ENCODE measurements at places on chromosomes 5 and 9. TPM values are rescaled to one million over a fixed set of nuclear protein-coding genes. Genes with fewer than 3 reads are reported as not detected.

The SPATA31C1 gene
- total RNA-seq: not detected

The MLANA gene
- not detected for total RNA-seq

The SLC22A4 gene
- total RNA-seq: 0.78 TPM

- DNase-seq: no peak
Observed at GRCh38 chr5:175201393-175201792, 242.6 kb downstream of the DRD1 start.

DNA sequence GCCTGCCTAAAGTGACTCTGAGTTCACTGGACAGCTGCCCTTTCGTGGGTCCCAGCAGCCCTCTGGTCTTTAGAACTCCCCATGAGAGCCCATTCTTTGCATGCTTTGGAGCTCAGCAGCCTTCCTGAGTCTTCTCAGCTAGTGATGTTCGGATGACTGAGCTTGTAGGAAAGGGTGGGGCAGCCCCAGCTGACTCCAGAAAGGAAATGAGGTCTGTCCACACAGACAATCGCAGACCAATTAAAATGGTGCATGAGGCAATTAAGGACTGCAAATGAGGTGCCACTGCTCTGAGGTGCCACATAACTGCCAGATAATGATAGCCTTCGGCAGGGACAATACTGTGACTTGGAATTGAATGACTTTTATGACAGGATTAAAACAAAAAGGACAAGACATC lies 25.4 kb upstream of the TOMM5 start:
- DNase-seq: no peak

GRCh38 chr5:34708777-34709176 lies 52.6 kb downstream of the RAI14 start:
- no peak for DNase-seq

DNA sequence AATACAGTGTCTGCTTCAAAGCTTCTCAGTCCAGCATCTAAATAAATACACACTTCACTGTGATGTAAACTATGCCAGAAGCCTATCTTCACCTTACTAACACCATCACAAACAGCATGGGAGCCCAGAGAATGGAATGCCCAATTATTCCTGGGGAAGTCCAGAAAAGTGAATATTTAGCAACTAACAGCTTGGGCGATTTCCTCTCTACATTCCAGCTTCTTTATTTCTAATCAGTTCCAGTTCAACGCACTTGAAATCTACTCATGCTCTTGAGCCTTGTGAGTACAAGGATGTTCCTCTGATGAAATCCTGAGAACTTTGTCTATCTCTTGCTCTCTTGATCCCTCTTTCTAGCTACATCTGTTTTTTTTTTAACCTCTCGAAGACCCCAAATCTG lies 100.4 kb upstream of the C9orf72 start:
- DNase-seq: no peak

DNA sequence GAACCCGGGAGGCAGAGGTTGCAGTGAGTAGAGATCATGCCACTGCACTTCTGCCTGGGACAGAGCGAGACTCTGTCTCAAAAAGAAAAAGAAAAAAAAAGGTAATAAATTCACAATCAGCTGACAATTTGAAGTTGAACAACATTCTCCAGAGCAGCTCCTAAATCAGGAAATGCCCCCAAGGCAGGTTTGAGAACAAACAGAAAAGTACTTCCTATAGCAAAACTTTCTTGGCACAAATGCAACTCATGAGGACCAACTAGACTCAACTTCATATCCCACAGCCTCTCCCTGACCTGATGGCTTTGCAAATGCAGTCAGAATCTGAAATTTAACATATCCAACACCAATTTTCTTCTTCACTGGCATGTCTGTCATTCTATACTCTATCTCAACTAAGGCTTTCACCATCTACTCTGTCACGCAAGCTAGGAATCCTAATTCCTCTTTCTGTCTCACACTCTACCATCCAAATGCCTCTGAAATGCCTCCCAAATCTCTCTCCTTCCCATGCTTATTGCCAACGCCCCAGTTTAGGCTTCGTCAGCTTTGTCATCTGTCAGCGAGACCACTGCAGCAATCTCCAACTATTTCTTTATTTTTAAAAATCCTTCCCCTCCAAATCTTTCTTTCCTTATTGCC lies 113.3 kb downstream of the MAPKAP1 start:
- DNase-seq: no peak

GRCh38 chr5:78050888-78051287 lies 243.6 kb downstream of the AP3B1 start:
- DNase-seq: no peak

DNA sequence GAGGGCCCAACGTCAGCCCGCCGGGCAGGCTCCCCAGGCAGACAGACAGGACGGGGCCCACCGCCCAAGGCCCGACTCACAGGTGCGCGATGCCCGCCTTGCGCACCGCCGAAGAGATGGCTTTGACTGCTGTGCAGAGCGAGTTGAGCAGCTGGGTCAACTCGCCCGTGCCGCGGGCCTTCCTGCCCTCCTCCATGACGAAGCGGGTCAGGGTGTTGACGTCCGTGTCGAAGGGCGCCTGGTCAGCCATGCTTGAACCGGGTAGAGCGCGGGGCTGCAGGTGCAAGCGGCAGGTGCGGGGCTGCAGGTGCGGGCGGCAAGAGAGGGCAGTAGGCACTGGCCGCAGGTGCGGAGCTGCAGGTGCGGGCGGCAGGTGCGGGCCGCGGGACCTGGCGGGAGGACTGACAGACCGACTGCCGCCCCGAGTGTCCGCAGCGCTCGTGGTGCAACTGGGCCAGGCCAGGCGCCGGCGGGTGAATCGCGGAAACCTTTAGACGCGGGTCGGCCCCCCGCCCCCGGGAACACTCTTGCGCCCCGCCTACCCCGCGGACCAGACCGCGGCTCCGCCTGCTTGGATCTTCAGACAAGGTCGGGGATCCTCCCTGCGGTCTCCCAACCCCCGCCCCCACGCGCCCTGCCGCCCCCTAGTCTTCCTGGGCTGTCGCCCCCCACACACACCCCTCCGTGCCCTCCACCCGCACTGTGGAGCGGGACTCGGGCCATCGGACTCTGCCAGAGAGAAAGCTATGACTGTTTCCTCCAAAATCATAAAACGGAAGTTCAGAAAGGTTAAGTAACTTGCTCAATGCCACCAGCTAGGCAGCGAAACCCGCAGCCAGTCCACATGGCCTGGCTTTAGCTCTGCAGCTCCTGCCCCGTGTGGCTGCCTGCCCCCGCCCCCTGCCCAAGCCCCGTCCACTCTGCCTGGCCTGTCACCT lies at the start of gene FBP1:
TSS of gene FBP1 (minus strand) at position 458 of the 938 bp plus-strand sequence. CDS start at position 250, 208 bp downstream.
- no peak for DNase-seq

DNA sequence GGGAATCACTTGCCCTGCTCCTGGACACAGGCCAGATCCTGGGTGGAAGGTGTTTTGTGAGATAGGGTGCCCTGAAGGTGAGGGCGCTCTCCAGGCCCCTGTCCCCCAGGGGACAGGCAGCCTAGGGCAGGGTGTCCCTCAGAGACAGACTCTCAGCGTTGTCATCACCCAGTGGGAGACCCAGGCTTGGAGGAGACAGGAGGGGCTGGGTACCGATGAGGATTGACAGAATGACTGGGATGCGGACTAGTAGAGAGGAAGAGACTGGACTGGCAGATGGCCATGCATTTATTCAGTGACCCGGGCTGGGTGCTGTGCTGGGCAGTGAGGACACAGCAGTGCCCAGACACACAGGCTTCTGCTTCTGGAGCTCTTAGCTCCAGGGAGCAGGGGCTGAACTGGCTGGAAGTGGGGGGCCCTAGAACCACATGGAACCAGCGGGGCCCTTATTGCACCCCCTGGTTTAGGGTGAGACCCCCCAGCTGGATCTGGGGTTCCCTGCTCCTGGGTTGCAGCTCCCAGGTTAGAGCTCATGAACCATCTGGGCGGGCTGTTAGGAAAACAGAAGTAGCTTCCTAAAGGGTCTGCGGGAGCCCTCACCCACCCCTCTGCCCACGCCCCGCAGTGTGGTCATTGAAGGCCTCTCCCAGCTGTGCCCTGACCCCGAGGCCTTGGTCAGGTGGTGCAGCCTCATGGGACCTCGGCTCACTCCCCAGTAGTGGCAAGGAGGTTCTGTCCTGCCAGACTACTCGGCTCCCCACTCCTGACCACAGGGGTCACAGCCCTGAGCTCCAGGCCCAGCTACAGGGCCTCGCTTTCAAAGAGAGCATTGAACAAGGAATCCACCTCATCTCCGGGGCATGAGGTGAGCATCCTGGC lies 116.7 kb upstream of the LMX1B start:
- DNase-seq: no peak

GRCh38 chr9:111258209-111258874 lies 71.7 kb downstream of the OR2K2 start:
- no peak for DNase-seq

Measured in esophagus muscularis mucosa (tissue), 4 donors.